ENCODE measurements at places on chromosomes 16 and 17.

DNA sequence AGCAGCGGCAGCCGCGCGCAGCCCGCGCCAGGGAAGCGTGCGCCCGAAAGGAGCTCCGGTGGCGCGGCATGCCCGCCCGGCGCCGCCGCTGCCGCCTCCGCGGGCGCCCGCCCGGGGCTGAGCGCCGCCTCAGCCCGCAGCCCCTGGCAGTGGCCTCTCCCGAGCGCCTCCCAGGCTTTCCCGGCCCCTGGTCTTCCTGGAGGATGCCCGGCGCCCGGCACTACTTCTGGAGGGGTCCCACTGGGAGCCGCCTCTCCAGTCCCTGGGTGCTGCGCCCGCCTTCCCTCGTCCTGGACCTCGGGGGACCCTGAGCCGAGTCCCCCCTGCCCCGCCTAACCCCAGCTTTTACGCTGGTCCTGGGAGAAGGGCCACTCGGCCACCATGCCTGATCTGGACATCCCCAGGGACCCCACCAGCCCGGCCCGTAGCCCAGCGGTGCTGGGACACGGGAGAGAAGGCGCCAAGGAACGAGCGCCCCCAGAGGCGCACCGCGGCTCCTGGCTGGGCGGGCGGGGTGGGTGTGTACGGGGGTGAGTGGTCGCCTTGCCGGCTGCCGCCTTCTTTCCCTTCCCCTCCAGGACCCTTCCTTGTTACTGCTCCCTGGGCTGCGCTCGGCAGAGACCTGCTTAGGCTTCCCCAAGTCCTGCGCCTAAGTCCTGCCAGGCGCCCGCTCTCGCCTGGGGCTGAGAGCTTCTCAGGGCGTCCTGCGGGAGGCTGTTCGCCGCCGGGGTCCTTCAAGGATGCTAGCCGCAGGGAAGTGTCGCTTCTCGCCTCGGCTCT is 704 bp downstream of the ASIC2 start:
- no peak for DNase-seq

GRCh38 chr16:15041271-15042004 is 14.4 kb downstream of the NTAN1 start:
- DNase-seq = no peak

DNA sequence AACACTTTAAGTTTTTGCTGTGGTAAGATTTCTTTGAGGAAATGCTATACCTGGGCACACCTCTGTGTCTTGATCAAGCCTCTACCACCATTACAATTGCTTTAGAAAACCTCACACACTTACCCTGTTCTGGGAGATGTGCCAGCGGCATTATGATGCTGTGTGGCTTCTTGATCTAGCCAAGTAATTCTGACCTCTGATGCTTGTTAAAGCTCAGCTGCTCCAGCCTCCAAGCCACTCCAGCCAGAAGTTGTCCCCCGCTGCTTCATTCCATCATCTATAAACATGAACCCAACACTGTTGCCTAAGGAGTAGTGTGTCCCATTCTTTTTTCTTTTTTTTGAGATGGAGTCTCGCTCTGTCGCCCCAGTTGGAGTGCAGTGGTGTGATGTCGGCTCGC is 60.1 kb downstream of the CYLD start:
- no peak for DNase-seq

- no peak for DNase-seq
These were observed 273.4 kb downstream of the CEP112 start for GRCh38 chr17:65918500-65918899.

DNA sequence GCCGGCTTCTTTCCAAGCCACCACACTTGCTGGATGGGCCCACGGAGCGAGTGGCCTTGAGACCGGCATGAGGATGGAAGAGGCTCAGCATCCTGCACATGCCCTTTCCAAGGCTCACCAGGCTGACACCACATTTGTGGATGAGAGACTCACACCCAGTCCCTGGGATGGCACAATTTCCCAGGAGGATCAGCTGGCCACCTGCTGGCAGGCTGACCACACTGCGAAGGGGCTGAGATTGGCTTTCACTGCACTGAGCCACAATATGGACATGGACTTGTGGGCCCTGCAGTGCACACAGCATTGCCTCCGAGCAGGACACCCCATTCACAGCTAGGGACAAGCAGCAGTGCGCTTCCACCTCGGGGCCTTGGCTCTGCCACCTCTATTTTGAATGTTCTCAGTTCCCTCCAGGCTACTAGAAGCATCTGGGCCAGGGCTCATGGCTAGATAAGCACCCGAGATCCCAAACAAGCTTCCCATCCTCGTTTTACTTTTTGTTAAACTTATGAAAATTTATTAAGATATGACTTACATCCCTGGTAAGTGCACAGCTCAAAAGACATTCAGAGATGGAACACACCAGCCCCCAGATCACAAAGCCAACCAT is 25.3 kb upstream of the KSR1 start:
- peak; percentile 25 for DNase-seq

GRCh38 chr16:24846548-24847357 is 990 bp downstream of the SLC5A11 start:
- DNase-seq = no peak

GRCh38 chr17:9809409-9809808 is 12.5 kb downstream of the GSG1L2 start:
- DNase-seq = no peak

- no peak for DNase-seq
These were observed 123.9 kb upstream of the GNAO1 start for GRCh38 chr16:56067406-56067805.

- no peak for DNase-seq
These were observed 781 bp downstream of the RSKR start for GRCh38 chr17:28612936-28613872.

DNA sequence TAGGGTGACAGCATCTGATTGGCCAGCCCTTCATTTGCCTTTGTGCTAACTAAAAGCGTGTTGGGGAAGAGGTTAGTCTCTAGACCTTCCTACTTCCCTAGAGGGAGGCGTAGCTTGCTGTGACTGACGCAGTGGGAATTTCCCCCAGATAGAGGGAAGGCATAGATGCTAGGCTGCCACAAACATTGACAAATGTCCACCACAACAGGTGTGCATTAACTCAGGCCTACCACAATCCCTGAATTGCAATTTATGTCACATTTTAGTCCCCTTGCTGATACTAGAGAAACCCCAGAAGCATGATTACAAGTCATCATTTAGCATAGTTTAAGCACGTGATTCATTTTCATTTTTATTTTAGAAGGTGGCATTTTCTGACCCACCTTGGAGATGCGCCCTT is 76.3 kb upstream of the WSB1 start:
- no peak for DNase-seq

- no peak for DNase-seq
These were observed 204.0 kb upstream of the CCL2 start for GRCh38 chr17:34051046-34051445.

- DNase-seq = no peak
These were observed 16.4 kb downstream of the DRC3 start for GRCh38 chr17:17989081-17989480.

DNA sequence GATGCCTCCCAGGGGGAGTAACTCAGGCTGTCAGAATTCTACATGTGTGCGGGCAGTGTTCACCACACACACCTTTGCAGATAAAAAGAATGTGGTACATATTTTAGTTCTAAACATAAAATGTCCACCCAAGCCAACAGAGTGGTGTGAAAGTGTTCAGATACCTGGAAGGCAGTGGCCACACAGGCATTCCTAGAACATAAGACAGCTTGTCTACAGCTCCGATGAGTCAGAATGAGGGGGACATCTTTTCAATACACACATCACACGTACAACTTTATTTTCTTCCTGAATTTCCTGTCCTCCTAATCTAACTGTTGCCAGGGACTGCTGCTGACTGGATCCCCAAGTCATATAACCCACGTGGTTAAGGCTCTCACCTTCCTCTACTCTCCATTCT is 142.3 kb downstream of the ZFHX3 start:
- DNase-seq = no peak

DNA sequence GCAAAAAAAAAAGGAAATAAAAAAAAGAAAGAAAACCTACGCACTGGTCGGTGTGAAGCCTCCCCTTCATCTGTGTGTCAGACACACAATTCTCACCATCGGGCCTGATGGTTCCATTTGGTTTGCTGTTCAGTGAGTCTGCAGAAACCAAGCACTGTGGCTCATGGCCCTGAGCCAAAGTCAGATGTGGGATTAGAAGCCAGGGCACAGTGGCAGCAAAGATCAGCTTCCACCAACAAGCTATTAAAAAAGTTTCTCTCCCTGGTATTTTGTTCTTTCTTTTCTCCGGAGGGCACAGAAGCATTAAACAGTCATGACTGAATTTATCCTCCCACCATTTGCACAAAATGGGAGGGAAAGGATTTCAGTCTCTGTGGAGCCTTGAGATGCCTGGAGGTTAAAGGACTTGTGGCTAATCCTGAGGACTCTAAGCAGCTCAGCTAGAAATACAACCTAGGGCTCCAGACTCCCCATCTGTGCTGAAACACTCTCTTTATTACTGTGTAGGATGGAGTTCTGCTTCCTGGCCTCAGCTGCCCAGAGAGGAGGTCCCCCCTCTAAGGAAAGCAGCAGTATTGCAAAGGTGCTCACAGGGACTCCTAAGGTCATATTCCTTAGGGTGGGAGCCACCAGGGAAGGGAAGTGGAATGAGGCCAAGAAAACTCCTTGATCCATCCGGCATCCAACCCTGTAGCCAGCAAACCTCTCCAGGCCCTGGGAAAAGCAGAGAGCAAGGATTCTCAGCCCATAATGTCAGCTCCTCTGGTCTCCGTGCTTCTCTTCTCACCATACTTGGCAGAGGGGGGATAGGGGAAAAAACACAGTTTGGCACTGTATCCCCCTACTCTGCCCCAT is 28.2 kb downstream of the SLC39A11 start:
- DNase-seq = no peak

DNA sequence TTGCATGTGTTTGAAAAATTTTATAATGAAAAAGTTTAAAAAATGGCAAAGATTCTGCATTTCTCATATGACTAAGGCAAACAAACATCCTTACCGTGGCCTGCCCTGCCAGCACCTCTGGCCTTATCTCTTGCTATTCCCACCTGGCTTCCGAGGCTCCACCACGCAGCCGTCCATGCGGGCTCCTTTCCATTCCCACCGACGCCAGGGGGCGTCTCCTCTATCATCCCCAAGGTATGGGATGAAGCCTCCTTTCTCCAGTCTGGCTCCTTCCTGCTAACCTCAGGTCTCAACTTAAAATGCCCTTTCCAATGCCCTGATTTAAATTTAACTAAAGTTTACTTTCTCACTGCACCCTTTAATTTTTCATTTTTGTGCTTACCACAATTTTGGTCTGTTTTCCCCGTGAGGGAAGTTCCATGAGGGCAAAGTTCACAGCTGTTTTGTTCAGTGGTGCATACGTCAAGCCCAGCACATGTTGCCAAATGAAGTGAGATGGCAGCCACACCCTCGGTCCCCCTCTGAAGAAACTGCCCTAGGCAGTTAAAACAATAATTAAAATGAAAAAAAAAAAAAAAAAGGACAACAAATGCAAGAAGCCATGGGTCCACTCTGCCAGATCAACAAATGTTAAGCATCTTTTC is 13.3 kb upstream of the SDK2 start:
- no peak for DNase-seq

DNA sequence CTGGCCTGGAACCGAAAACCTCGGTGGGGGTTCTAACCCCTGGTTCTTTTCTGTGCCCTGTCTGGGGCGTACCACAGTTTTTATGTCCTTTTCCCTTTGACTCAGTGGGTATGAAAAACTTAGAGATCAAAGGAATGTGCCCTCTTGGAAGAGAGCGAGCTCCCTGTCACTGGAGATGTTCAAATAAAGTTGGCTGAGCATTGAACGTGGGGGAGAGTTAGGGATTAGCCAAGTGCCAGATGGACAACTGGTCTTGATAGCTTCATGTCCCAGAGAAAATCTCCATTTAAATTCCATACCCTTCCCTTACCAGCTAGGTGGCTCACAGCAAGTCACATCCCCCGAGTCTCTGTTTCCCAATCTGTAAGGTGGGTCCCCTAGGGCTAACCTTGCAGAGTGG is 9.5 kb downstream of the ADGRG1 start:
- DNase-seq = no peak

GRCh38 chr16:77183137-77183536 is 7.9 kb upstream of the MON1B start:
- no peak for DNase-seq

- DNase-seq = no peak
These were observed 161.4 kb downstream of the GRIN2A start for GRCh38 chr16:10020866-10021265.

DNA sequence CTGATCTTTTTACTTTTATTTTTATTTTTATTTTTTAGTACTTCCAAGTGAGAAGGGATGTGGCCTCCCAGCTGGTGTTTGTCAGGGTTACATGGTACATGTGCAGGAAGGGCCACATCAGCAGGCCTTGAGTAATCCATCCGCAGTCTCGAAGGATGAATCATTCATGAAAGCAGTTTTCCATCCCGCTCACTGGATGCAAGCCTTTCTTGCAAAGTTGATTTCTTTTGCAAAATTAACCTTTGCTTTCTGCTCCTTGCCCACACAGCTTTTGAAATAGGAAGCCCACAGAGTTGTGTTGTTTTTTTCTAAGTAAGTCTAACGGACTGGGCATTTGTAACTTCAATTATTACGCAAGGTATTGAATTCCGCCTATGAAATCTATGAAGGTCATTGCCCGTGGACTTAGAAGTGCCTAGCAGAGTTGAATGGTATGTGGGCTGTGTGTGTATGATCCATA is 157.4 kb downstream of the PRKCA start:
- DNase-seq = peak; percentile 72

- no peak for DNase-seq
These were observed 66.2 kb upstream of the CACNG3 start for GRCh38 chr16:24189941-24190340.

DNA sequence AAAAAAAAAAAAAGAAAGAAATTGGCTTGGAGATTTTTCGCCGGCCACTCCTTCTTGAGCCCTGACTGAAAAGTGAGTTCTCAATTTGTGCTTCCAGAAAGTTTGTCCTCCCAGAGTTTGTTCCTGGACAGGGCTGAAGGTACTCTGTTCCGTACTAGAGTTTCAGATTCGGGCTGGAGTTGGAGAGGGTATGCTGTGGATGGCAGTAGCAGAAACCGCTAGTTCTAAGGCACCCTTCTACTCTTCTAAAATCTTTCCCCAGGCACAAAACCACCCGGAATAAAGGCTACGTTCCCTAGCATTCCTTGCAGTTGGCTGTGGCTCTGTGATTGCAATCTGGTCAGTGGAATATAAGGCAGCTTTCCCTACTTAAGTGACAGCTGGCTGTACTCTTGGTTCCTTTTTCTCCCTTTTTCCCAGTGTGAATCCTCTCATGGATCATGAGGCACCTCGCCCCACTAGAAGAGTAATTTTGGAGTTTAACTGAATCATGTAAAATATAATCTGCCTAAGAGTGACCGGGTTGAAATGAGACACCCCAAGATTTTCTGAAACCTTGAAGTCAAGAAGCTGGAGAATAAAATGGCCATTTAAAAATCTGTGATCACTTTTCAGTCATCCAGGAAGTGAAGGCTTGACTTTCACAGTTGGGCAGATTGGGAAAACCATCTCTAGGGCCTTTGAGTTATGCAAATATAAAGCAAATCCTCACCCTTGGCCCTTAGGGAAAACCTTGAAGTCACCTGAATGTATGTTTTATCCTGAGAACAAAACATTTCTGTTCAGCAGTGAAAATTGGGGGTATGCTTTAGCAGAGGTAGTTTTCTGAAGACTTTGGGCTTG is 901 bp upstream of the HEATR6 start:
- no peak for DNase-seq

All from T1000 (cell line).